Parietal lobe (tissue), 2 donors: ENCODE measurements at places on chromosomes 4 and X. TPM values are rescaled to one million over a fixed set of nuclear protein-coding genes. Genes with fewer than 3 reads are reported as not detected.

Gene ASMT
- total RNA-seq, result not detected

Gene HELT
- 1.6 TPM for total RNA-seq

Gene USP38
- 28.8 TPM for total RNA-seq

Gene HMX1
- total RNA-seq, result 0.63 TPM

Gene DGKK
- total RNA-seq, result 0.63 TPM

Gene FAM114A1
- total RNA-seq, result 11.3 TPM

Gene DAPP1
- 0.31 TPM for total RNA-seq

Gene NFXL1
- total RNA-seq, result 26.0 TPM

Gene S100G
- not detected for total RNA-seq

Gene CACNA1F
- not detected for total RNA-seq

Gene PLXNA3
- 53.2 TPM for total RNA-seq

Gene GLOD5
- total RNA-seq, result not detected

Gene BRS3
- total RNA-seq, result not detected

Gene PPID
- total RNA-seq, result 27.9 TPM

Gene MYOZ2
- 0.63 TPM for total RNA-seq

Gene SMIM31
- not detected for total RNA-seq

Gene GNRHR
- not detected for total RNA-seq

Gene ATP10D
- total RNA-seq, result 14.1 TPM

Gene C1QTNF7
- total RNA-seq, result under 0.01 TPM

Gene VEGFC
- 0.94 TPM for total RNA-seq

Gene ATP11C
- total RNA-seq, result 75.1 TPM

Gene STOX2
- total RNA-seq, result 48.5 TPM

Gene FABP2
- total RNA-seq, result not detected

Gene TMEM192
- 5.3 TPM for total RNA-seq

Gene GPR143
- total RNA-seq, result 1.3 TPM

Gene TMEM47
- total RNA-seq, result 32.2 TPM

Gene FAM50A
- total RNA-seq, result 31.6 TPM

Gene SYTL4
- total RNA-seq, result 1.3 TPM

Gene BEX1
- 136 TPM for total RNA-seq

Gene ITM2A
- 39.1 TPM for total RNA-seq

Gene HERC5
- total RNA-seq, result 1.6 TPM

Gene RNF175
- 35.1 TPM for total RNA-seq

Gene HTRA3
- total RNA-seq, result 1.3 TPM

Gene IQCM
- not detected for total RNA-seq

Gene SPACA5
- not detected for total RNA-seq
